Left ventricle myocardium superior (tissue), 1 donor: ENCODE measurements at places on chromosomes 13 and 19. TPM values are rescaled to one million over a fixed set of nuclear protein-coding genes. Genes with fewer than 3 reads are reported as not detected.

DNA sequence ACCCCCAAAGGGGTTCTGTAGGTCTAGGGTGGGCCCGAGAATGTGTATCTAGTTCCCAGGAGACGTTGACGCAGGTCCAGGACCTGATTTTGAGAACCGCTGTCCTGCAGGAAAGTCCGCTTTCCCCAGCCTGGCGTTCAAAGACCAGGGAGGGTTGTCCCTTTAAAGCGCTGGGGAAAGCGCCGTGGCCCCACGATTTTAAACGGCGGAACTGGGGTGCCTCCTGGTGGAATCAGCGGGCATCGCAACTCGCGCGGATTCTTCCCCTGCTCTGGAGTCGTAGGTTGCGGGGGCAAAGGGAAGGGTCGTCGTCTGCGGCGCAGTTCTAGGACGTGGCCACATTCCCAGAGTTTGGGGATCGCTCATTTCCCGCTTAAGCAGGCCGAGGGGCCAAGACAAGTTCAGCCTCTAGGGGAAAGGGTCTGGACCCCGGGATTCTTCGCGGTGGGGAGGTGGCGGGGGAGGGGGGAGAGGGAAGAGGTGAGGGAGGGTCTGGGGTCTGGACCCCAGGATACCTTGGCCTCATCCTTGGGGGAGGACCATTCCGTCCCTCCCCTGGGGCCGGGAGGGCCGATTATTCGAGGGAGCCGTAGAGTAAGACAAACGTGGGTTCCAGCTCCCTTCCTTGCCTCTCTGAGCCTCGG lies 7.7 kb downstream of the PNMA8B start:
- peak; percentile 89 for DNase-seq

Gene PAK4
- total RNA-seq, result 17.4 TPM

DNA sequence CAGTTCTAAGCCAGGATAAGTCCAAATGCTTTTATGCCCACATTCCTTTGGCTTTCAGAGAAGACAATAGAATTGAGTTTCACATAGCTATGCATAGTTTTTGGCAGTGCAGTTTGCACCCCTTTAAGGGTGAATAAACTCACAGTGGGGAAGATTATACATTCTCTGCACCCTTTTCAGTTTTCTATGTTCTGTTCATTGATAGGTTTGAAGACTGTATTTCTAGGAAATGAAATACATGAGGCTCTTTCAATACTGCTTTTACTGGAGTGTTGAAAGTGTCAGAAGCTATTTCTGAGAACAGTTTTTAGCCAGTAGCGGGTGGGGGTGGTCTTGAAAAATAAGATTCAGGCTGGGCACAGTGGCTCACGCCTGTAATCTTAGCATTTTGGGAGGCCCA lies 46.2 kb downstream of the IPO5 start:
- no peak for DNase-seq

DNA sequence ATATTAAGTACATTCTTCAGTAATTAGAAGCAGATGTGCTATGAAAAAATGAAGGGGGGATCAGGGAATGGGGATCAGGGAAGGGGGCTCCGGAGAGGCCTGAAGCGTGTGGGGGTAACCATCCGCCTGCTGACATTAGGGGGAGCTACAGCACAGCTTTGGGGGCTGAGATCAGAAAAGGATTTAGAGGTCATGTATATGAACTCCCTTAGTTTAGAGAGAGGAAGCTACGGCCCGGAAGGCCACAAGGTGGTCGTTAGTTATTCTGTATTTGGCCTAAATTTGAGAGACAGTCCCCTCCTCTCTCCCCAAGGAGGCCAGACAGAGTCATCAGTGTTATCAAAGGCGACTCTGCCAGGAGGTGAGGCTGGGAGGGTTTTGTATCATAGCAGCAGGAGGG lies 99.0 kb downstream of the TM9SF2 start:
- DNase-seq, result no peak

- no peak for DNase-seq
Observed at GRCh38 chr13:63636316-63636993, 2220.8 kb upstream of the PCDH20 start.

DNA sequence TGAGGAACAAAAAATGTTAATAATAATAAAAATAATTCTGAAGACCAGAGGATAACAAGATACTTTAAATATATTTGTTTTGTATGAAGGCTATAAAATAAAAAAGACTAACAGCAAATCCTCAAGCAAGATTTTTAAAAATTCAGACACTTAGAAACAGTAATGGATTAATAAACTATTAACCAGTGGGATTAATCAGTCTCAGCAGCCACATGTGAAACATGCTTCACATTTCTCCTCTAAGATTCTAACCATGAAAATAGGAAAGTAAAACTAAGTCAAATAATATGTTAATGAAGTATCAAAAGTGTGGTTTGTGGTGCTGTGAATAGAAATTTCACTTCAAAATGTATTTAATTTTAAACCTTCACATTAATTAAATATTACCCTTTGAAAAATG lies 57.4 kb downstream of the KCNRG start:
- DNase-seq, result no peak

DNA sequence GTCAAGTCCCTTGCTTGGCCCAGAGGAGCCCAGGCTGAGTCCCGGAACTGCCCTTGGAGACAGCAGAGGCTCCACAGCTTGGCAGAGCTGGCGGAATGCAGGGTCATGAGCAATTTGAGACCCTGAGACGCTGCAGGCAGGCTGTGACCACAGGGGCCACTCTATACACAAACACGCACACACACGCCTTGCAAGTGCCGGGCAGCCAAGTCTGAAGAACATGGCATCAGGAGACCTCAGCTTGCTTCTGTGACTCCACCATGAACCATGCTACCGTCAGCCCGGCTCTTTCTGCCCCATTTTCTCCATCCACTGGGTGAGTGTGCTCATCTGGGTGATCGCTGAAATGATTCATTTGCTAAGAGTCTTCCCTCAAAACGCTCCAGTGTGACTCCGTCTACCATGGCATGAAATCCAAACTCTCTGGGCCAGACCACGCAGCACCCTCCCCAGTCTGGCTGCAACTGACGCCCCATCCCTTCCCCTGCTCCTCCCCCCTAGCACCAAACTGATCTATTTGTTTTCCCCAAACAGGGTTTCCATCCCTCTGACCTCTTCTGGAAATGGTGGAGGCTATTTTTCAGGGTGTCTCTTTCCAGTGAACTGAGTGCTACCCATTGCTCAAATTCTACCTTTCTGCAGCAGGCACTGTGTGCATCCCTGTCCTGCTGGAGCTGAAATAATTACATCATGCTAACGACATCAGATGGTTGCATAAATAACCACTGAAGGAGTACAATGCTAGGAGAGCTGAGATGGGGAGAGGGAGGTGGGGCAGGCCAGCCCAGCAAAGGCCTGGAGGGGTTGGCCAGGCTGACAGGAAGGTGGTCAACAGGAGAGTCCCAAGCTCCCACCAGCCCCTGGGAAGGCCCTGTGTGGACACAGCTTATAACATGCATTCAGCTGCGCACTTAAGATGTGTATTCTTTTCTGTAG lies 3.1 kb downstream of the CARS2 start:
- no peak for DNase-seq

DNA sequence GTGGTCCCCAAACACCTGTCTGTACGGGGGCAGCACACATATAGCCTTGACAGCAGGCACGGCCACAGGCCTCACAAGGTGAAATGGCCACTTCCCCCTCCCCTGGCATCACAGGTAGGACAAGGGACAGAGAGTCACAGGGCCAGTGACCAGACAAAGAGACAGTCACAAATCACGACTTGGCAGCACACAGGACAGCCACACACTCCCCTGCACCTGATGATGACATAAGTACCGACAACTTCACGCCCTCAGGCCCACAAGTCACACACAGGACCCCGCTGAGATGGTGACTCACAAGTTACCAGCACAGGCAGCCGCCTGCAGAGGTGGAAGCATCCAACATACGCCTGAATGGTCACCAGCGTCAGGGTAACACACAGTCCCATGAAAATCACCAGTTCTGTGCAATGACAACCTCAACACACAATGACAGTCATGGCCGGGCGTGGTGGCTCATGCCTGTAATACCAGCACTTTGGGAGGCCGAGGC lies 16.5 kb downstream of the TYK2 start:
- no peak for DNase-seq

DNA sequence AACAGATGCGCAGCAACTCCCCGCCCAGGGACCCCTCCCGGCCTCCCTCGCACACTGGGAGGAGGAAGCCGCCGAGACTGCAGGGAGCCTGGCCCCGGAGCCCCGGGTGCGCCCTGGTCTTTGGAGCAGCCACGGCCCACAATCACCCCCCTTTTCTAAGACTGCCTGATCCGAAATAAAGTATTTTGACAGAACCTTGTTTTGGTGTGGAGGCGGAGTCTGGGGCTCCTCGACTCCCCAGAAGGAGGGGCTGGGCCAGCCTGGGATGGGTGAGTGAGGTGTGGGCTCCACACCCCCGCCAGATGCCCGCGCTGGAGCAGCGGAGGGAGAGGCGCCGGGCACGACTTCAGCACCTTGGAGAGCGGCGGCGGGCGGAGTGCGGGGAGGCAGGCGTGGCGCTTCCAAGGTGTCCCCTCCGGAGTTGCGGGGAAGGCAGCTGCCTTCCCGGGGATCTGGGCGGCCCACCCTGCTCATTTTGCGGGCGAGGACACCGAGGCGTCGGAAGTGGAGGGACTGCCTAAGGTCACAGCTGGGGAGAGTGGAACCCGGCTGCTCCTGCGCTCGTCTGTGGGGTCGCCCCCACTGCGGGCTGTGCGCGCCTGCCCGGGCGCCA lies 9.4 kb downstream of the SIRT6 start:
- peak; percentile 78 for DNase-seq

GRCh38 chr13:90416938-90417337 lies 930.5 kb upstream of the MIR17HG start:
- DNase-seq, result no peak

DNA sequence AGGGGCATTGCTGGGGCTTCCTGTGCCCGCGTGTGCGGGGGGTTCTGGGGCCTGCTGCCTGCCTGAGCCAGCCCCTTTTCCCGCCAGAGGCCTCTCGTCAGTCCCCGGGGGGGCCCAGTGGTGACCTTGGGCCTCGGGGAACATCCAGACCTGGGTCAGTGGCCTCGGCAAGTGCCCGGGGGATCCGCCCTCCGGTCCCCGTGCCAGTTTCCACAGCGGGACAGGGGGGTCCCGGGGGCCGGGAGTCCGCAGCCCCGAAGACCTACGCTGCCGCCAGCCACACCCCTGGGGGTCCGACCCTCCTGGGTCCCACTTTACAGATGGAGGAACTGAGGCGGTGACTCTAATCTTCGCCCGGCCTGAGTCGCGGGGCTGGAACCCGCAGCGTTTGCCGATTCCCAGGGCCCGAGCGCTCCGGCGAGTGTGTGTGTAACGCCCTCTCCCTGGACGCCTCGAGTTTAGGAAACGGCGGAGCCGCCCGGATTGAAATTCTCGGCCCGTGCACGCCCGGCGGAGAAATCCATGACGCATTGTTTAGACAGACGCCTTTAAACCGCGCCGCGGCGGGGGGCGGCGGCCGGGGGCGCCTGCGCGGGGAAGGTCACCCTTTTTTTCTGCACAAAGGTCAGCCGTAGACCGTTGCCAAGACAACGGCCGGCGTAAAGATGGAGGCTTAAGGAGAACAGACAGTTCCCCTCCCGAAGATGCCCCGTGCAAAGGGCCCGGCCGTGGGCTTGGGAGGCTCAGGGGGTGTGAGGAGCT lies 39.3 kb downstream of the EFNA2 start:
- peak; percentile 68 for DNase-seq

DNA sequence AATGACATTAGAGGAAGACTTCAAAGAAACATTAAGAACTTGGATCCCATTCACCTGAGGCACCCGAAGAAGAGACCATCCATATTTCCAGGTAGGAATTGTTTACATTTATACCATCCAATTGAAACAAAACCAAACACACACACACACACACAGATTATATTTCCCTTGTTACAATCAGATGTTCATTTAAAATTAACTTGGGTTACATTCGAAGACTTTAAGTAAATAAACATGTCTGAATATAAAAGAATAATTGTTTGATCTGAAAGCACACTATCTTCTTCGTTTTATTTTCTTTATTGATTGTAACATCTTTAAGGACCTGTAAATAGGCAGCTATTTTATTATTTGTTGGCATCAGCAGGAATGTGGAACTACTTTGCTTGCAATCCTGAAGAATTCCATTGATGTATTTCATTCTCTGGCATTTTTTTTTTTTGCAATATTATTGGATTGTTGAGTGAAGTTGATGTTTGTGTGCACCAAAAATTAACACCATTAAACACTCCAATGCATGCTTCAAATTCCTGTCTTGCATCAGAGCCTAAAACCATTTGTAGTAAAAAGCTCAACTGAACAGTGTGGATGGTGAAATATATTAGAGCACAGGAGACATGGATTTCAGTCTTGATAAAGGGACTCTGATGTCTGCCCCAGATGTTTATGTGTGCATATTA lies 85.3 kb upstream of the FRY start:
- DNase-seq, result no peak

DNA sequence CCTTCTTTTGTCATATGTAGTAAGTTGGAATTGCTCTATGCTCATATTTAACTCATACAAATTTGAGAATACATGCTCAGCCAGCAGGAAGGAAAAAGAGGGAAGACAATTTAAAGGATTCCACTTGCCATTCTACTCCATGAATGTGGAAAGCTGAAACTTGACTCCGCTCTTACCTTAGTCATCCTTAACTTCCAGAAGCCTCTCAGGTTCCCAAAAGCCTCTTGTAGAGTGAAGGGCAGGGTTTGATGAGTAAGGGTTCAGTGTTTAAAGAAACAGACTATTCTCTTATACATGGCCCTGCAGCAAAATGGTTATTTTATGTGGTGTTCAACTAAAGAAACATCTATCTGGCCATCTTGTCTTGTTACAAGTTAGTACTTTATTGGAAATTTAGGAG lies 27.1 kb downstream of the FAM124A start:
- DNase-seq, result no peak

DNA sequence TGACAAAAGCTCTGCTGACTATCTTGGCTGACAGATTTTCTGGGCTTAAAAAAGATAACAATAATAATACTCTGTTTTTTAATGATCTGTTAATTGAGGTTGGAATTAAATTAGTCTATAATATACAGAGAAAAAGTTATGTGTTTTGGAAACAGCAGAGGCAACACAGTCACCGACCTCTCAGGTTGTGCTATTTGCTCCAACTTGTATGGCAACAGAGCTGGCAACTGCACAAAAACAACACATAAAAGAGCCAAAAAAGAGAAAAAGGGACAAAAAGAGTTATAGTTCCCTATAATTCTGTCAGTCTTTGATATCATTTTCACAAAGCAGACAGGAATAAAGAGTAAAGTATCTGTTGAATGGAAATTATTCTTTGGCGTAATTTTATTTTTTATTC lies 102.3 kb upstream of the POSTN start:
- DNase-seq, result no peak

DNA sequence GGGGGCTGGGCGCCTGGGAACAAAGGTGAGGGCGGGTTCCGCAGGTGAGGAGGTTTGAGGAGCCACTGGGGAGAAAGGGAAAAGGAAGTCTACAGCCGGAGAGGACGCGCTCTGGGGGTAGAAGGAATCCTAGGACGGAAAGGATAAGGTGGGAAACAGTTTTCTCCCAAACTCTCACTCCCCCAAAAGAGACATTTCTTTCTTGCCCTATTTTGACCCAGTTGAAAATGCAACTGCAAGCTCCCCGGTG lies 651 bp upstream of the POLR1D start:
- DNase-seq, result no peak
